ENCODE measurements at places on chromosomes 3 and 15.
A peak's percentile ranks its signal among the peaks of the same experiment; 100 is the strongest.

DNA sequence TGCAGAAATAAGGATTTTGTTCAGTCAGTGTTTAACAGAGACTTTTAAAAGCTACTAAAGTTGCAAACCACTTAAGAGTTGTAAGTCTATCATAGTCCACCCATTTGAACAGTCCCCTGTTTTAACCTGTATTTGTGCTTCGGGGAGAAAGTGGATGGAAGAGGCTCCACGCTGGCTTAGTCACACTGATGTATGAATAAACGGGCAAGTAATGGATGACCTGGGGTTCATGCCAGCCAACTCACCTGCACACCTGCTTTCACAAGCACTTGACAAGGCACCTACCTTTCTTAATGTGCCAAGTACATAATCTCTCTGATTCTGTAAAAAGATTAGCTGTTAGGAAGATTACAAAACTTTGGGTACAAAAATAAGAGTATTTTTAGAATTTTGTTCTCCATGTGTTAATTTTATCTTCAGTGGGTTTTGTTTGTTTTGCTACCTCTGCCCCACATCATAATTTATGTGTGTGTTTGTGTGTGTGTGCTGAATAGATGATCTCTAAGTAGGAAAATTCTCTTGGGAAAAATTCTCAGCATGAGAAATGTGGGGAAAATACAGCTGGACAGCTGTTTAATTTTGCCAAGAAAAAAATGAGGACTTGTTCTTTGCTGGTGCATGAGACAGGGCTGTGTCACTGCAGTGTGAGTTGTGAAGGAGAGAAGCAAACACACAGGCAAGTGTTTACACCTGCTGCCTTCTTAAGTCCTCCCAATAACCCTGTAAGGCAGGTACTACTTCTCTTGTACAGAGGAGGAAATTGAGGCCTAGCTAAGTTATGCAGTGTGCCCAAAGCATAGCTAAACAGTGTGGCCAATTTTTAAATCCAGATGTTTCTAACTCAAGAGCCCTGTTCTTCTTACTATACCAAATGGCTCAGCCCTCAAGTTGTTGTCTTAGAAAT lies 181.2 kb upstream of the IL12A start:
- DNase-seq: no peak

GRCh38 chr15:47988564-47988963 lies 132.2 kb upstream of the SLC24A5 start:
- no peak for DNase-seq

DNA sequence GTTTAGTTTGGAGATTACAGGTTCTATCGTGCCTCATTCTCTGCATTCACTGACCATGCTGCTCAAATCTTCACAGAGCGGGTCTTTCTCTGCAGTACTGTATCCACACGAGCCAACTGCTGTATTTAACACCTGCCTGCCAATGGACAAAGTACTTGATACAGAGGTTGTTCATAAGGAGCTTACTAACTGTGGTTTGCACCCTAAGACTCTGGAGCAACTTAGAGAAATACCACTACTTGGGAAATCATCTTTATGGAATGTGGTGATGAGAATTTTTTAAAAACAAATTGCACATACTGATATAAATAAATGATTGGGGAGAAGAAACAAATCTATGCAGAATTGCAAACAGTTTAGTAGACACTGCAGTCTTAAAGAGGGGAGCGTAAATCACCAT lies 90.0 kb downstream of the PPP2R3A start:
- DNase-seq: no peak

GRCh38 chr3:160987982-160988964 lies 116.9 kb downstream of the B3GALNT1 start:
- no peak for DNase-seq

- DNase-seq: peak; percentile 61
Measured at GRCh38 chr15:59177317-59177660, 29.4 kb upstream of the LDHAL6B start.

DNA sequence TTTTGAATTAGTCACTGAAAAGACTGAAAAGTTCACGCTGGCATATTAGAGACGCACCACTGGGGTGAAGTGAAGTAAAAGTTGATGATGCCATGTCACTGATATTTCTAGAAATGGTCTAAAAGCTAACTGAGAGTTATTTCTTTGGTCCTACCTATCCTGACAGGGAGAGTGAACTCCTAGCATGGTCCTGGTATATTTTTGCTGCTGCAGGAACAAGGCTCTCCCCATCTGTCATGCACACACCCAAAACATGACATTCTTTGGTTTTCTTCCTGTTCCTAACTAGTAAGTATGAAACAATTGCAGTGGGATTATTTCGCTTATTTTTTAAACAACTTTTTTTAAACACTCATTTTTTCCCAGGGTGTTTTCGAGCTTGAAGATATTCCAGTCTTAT lies 466.7 kb downstream of the ERC2 start:
- no peak for DNase-seq

DNA sequence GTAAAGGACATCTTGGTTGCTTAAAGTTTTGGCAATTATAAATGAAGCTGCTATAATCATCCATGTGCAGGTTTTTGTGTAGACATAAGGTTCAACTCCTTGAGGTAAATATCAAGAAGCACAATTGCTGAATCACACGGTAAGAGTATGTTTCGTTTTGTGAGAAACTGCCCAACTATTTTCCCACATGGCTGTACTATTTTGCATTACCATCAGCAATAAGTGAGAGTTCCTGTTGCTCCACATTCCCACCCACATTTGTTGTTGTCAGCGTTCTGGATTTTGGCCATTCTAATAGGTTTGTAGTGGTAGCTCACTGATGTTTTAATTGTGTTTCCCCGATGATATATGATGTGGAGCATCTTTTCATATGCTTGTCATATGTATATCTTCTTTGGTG lies 118.5 kb upstream of the KCNMB2 start:
- DNase-seq: no peak

DNA sequence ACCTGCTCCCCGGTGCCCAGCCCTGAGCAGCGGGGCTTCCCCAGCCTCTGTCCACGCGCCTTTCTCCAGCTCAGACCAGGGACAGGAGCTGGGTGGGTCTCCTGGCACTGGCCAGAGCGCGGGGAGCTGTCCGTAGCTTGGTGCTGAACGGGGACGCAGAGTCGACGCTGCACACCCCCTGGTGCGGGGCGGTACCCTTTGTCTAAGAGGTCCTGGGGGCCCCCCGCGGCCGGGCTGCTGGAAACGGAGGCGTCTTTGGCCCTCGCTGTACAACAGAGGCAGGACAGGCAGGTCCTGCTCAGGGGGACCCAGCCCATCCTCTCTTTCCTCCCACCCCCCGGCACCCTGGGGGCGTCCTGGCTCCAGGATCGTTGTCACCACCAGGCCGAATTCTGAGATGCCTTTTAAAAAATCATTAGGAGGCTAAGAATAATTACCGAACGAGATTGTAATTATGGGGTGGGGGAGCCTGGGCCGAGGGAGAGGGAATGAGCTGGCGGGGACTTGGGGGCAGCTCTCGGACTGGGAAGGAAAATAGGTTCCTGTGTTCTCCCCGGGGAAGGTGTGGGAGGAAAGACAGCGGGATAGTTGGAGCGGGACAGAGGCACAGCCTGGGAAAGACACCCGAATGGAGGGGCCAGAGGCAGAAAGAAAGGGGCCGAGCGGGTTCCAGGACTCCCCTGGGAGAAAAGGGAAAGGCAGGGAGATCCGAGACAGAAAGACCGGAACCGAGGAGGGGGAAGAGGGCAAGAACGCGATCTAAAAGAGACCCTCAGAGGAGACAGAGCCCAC lies 4.1 kb upstream of the SKOR1 start:
- no peak for DNase-seq

DNA sequence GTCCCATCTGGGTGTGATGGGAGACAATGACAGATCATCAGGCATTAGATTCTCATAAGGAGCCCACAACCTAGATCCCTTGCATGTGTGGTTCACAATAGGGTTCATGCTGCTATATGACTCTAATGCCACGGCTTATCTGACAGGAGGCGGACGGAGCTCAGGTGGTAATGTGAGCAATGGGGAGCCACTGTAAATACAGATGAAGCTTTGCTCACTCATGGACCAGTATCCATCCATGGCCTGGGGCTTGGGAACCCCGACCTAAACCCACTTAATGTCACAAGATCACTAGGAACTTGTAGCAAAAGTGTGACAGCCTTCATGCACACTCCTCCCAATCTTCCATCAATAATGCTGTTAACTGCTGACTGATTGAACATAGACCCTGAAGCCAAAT lies 2.0 kb upstream of the FAM219B start:
- DNase-seq: no peak

DNA sequence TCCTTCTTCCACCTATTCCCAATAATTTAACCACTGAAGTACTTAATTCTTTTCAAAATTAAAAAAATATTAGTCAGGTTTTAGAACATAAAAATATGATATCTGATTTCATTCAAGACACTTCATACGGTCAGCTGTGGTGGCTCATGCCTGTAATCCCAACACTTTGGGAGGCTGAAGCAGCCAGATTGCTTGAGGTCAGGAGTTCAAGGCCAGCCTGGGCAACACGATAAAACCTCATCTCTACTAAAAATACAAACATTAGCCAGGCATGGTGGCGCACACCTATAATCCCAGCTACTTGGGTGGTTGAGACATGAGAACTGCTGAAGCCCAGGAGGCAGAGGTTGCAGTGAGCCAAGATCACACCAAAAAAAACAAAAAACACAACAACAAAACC lies 56.7 kb downstream of the NBEAL2 start:
- no peak for DNase-seq

GRCh38 chr15:41263891-41264351 lies 32.9 kb downstream of the CHP1 start:
- no peak for DNase-seq

DNA sequence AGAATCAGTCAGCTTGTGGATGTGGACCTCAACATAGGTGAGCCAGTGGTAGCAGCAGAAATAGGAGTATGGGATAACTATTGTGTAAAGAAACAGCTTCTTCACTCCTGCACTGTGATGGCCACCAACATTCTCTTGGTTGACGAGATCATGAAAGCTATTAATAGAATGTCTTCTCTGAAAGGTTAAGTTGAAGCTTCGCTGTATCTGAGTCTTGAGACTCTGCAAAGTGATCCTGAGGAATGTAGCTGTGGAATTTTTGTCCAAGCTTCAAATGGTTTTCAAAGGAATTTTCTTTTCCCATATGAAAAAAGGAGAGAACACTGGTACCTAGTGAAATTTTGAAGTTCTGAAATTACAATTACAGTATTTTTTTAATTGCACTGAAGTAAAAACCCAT lies 146.3 kb downstream of the GMNC start:
- DNase-seq: no peak

DNA sequence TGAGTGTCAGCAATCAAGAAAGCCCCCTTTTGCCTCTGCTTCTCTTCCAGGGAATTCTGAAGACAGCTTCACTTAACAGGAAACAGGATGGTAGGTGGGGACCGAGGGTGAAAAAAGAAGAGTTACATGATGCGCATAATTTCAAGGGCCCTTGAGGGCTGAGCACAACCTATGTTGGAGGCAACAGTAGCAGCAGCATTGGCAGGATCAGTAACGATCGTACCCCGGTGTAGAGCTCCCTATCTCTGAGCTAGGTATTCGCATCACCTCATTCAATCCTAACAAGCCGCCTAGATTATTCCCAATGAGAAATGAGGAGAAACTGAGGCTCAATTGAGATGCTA lies 432 bp upstream of the RAD54L2 start:
- DNase-seq: no peak

DNA sequence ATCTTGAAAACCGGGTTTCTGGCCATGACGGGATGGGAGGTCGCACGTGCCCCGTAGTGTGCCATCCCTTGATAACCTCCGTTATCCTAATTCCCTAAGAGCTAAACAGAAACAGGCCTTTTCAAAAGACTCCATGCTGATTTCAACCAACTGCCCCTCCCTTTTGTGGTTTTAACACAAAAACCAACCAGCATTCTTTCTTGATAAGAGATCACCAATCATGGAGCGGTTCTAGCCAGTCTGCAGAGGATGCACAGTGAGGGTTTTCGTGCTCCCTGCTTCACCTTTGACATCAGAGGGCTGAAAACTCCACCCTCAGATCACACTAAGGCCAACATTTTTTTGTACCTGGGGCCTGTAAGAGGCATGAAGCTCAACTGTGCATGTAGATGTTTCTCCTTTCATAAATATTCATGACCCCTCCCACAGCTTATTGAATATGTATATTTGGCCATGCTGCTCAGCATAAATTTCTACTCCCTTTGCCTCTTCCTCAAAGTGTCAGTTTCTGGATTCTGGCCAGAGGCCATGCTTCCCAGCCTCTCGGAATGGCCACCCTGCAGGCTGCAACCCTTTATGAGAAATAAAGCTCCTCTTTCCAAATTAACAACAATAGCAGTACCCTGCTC lies 41.3 kb downstream of the FAM3D start:
- DNase-seq: no peak

- DNase-seq: no peak
Measured at GRCh38 chr15:71329041-71329440, 213.8 kb downstream of the THSD4 start.

- DNase-seq: no peak
Measured at GRCh38 chr3:24688446-24689148, 193.9 kb upstream of the THRB start.

- no peak for DNase-seq
Measured at GRCh38 chr3:107307205-107307604, 70.0 kb upstream of the CCDC54 start.

DNA sequence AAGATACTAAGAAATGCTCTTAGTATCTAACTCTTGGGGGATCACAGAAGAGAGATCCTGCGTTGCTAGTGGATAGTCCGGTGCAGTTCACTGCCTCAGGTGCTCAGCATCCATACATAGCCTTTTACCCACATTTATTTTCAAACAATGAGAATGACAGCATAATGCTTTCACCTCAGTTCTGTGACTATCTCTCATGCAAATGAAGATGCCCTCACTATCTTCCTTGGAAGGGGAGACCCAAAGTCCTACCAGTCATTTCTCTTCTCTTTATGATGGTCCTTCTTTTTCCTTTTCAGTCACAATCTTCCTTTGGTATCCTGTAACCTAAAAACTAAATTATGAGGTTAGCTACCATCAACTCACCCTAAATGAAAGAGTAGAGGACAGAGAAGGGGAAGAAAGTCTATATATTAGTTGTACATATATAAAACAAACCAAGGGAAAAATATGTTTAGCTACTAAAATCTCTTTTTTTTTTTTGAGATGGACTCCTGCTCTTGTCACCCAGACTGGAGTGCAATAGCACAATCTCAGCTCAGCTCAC lies 30.9 kb upstream of the SLC28A2 start:
- DNase-seq: no peak

GRCh38 chr15:71103102-71103676 lies 12.1 kb upstream of the THSD4 start:
- no peak for DNase-seq

- no peak for DNase-seq
Measured at GRCh38 chr3:5149306-5149880, 27.3 kb downstream of the ARL8B start.

GRCh38 chr3:8597219-8597853 lies 47.3 kb downstream of the SSUH2 start:
- no peak for DNase-seq

GRCh38 chr15:73081321-73081958 lies 29.2 kb downstream of the NEO1 start:
- peak; percentile 82 for DNase-seq

Measured in Ammon's horn (tissue), 1 donor.